ENCODE measurements at places on chromosomes 6 and 20.

GRCh38 chr6:27785294-27785693 is 126.9 kb downstream of the OR2B2 start:
- no peak for DNase-seq

DNA sequence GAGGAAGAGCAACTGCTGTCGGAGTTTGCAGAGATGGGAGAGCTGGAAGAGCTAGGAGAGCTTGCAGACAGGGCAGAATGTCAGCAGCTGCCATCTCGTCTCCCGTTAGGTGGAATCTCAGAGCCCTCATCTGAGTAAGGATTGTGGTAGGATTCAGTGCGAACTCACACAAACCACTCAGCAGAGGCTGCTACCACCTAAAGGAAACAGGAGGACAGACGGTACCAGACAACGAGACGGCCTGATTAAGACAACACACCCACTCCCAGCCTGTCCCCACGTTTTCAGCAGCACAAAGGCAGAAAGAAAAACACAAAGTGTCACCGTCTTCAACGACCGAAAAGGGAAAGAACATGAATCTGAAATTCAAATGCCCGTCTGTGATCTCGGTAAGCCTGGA is 4.1 kb downstream of the LEMD2 start:
- DNase-seq, result no peak

DNA sequence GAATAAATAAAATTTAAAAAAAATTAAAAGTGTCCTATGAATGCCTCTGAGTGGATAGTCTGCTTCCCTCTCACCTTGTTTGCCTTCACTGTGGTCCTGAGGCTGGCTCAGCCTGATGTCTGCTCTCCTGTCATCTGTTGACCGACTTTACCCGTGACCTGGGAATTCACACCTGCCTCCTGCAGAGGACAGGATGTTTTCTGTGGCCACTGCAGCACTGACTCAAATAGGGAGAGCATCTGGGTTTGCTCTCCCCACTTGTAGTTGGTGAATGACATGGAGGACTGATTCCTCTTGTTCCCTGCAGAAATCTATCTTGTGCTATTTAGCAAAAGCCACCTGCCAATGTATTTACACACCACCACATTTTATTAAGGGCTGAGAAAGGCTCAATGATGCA is 52.4 kb upstream of the ERVFRD-1 start:
- no peak for DNase-seq

DNA sequence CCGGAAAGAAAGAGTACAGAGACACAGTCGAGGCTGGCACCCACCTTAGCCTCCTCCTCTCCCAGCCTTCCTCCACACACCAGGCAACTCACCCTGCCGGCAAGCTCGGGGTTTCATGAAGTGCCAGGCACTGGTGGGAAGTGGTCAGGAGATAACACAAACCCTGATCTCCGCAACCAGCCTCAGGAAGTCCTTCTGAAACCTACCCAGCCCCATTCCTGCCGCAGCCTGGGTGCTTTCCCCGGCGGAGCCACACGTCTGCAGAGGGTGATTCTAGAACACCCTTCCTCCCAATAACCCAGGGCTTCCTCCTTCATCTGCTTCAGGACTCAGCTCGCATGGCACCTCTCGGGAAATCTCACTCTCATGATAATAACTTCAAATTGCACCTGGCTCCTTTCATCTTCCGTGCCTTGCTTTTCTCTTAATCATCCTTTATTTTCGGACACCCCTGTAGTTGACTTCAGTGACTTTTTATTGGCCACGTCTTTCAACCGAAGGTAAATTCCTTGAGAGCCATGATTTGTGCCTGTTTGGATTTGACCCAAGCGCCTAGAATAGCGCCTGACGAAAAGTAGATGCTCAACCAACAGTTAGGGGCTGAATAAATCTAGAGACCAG is 8.7 kb upstream of the HLA-E start:
- DNase-seq, result no peak

DNA sequence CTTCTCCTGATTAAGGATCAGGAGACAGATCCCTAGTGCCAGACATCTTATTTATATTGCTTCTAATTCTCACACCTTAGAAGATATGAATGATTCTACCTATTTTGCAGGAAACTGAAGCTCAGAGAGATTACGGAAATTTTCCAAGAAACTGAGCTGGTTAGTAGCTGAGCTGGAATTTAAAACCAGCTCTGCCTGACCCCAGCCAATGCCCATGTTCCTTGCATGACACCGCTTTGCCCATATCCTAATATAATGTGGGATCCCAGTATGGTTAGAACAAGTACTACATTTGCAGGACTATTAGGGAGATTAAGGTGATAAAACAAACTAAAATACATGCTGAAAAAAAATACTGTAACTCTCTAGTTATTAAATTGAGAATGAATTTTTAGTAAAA is 1.9 kb downstream of the TMEM30A start:
- DNase-seq, result no peak

GRCh38 chr6:126117251-126117650 is 130.9 kb downstream of the TRMT11 start:
- no peak for DNase-seq

Measured in stimulated activated CD4-positive, alpha-beta T cell treated with anti-CD3 and anti-CD28 coated beads, Interleukin-4, amount 100 ng/mL, for 1 hour (primary cell).